ENCODE measurements at places on chromosomes 1 and 21.

GRCh38 chr1:26915204-26915842 is 1.5 kb upstream of the NR0B2 start:
- no peak overlapping the region for H3K4me3 ChIP-seq
- DNase-seq = no peak
- no peak overlapping the region for H3K27ac ChIP-seq
- peaks cover 3% of the 10 kb centered on the region for H3K4me1 ChIP-seq

- H3K4me1 ChIP-seq = peaks cover 22% of the 10 kb centered on the region
- H3K27me3 ChIP-seq = no peaks in the 10 kb centered on the region
- no peak overlapping the region for H3K4me3 ChIP-seq
- no peak overlapping the region for H3K27ac ChIP-seq
These were observed 66.1 kb upstream of the ADAM30 start for GRCh38 chr1:119962296-119962968.

- no peaks in the 10 kb centered on the region for H3K36me3 ChIP-seq
- H3K4me3 ChIP-seq = no peak overlapping the region
- DNase-seq = no peak
- no peaks in the 10 kb centered on the region for H3K4me1 ChIP-seq
These were observed 1524.4 kb upstream of the TPTE start for GRCh38 chr21:8997011-8997440.

GRCh38 chr1:157042846-157043245 is 2.7 kb downstream of the ARHGEF11 start:
- H3K4me1 ChIP-seq = peaks cover 14% of the 10 kb centered on the region
- H3K36me3 ChIP-seq = peaks cover 3% of the 10 kb centered on the region
- no peak overlapping the region for H3K27ac ChIP-seq

GRCh38 chr1:8763888-8764287 is 53.6 kb downstream of the RERE start:
- DNase-seq = no peak
- no peak overlapping the region for H3K27ac ChIP-seq
- no peaks in the 10 kb centered on the region for H3K27me3 ChIP-seq
- peaks cover 5% of the 10 kb centered on the region for H3K36me3 ChIP-seq

DNA sequence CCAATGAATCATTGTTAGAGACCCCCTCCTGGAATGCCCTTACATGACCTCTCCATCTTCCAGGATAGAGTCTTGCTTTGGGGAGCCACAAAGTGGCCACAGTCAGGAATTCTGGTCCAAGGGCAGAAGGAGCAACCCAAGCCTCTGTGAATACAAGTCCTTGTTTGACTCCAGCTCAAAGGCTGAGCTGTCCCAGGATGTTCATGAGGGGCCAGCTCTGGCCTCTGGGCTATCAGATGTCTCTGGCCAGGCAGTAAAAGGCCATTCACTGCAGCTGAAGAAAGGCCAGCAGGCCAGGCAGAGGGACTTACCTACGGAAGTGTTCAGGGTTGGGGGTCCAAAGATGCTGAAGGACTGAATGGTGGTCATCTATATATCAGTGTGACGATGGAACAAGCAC is 98.3 kb upstream of the IPO9 start:
- no peaks in the 10 kb centered on the region for H3K36me3 ChIP-seq
- peaks cover 39% of the 10 kb centered on the region for H3K27me3 ChIP-seq
- H3K4me3 ChIP-seq = no peak overlapping the region
- no peaks in the 10 kb centered on the region for H3K4me1 ChIP-seq
- no peak for DNase-seq
- H3K27ac ChIP-seq = no peak overlapping the region

DNA sequence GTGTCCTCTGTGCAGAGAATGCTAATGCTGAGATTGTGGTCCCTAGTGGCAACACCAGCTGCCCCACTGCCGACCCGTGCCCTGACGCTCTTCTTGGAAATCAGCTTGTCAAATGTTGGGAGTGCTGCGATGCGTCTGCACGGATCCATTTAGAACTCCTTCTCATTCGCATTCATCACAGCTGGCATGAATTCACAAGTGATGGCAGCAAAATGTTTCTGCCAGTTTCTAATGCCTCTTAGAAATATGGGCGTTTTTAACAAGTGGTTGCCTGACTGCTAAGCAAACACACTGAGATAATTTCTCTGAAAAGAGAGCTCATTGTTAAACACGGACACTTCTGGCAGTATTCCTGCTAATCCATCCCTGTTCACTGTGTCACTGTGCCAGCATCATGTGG is 131.9 kb upstream of the KCNJ6 start:
- no peak for DNase-seq
- no peak overlapping the region for H3K27ac ChIP-seq
- no peaks in the 10 kb centered on the region for H3K36me3 ChIP-seq
- H3K27me3 ChIP-seq = peaks cover 3% of the 10 kb centered on the region
- no peaks in the 10 kb centered on the region for H3K4me1 ChIP-seq

DNA sequence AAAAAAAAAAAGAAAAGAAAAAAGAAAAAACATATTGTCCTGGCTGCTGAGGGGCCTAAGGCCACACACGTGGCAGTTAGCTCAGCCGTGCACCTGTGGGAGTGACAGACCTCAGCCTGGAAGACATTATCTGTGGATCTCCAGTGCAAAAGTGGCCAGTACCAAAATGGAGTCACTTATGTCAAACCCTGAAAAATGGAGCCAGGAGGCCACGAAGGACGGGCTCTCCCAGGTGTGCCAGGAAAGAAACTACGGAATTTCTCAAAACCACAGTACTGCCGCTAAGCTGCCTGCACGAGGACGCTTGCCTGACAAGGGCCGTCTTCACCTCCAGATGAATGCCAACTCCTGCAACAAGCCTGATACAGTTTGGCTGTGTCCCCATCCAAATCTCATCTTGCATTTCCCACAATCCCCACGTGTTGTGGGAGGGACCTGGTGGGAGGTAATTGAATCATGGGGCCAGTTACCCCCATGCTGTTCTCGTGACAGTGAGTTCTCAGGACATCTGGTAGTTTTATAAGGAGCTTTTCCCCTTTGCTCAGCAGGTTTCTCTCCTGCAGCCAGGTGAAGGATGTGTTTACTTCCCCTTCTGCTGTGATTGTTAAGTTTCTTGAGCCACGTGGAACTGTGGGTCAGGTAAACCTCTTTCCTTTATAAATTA is 5.3 kb upstream of the MIB2 start:
- peaks cover 38% of the 10 kb centered on the region for H3K4me1 ChIP-seq
- DNase-seq = no peak
- H3K4me3 ChIP-seq = no peak overlapping the region
- H3K27ac ChIP-seq = no peak overlapping the region
- H3K27me3 ChIP-seq = peaks cover 2% of the 10 kb centered on the region

GRCh38 chr1:242398351-242398750 is 126.1 kb downstream of the PLD5 start:
- no peak overlapping the region for H3K4me3 ChIP-seq
- no peak for DNase-seq
- no peak overlapping the region for H3K27ac ChIP-seq
- no peaks in the 10 kb centered on the region for H3K4me1 ChIP-seq

GRCh38 chr21:31248598-31248997 is 95.5 kb downstream of the TIAM1 start:
- H3K4me3 ChIP-seq = no peak overlapping the region
- peaks cover 39% of the 10 kb centered on the region for H3K36me3 ChIP-seq
- no peaks in the 10 kb centered on the region for H3K27me3 ChIP-seq
- no peak for DNase-seq
- no peak overlapping the region for H3K27ac ChIP-seq

DNA sequence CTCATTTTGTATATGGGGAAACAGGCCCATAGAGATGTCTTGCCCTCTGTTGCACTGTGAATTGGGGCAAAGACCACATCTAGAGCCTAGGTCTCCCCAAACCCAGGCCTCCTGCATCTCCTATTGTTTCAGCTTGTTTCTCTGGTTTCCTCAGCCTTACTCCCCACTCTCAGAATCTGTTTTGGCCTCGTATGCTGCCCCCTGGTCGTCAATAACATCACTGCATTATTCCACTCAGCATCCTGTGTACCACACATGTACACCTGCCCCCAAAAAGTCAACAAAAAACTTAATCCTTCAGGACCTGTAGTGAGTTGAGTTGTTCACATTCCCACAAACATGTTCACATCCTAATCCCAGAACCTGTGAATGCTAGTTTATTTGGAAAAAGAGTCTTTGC is 184.8 kb downstream of the BRINP2 start:
- no peak overlapping the region for H3K27ac ChIP-seq
- no peak for DNase-seq
- no peaks in the 10 kb centered on the region for H3K27me3 ChIP-seq
- no peak overlapping the region for H3K4me3 ChIP-seq

- DNase-seq = no peak
- H3K27ac ChIP-seq = peak overlapping the region; percentile 79
- H3K4me1 ChIP-seq = peaks cover 31% of the 10 kb centered on the region
- H3K27me3 ChIP-seq = peaks cover 10% of the 10 kb centered on the region
These were observed 16.7 kb downstream of the COL8A2 start for GRCh38 chr1:36108314-36108713.

DNA sequence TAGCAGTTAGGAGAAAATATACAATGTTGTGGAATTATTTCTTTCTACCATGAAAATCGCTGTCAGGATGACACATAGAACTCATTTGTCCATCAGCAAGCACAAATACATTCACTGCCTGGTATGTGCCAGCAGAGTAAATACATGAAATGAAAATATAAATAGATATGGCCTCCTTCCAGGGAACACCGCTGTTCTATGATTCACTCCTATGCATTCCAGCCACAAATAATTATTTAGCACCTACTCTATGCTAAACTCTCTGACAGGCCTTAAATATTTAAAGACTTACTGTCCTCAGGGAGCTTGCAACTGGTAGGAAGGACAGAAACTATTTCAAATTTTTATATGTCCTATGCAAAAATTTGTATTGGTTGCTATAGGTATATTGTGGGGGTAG is 975.0 kb upstream of the NCAM2 start:
- DNase-seq = no peak
- no peaks in the 10 kb centered on the region for H3K27me3 ChIP-seq
- H3K36me3 ChIP-seq = no peaks in the 10 kb centered on the region
- H3K4me3 ChIP-seq = no peak overlapping the region

- peak; percentile 77 for DNase-seq
- H3K27me3 ChIP-seq = peaks cover 13% of the 10 kb centered on the region
- H3K4me1 ChIP-seq = peaks cover 25% of the 10 kb centered on the region
- H3K4me3 ChIP-seq = no peak overlapping the region
- peak overlapping the region; percentile 47 for H3K27ac ChIP-seq
These were observed 36.7 kb upstream of the THEM4 start for GRCh38 chr1:151945725-151946722.

- no peak overlapping the region for H3K4me3 ChIP-seq
- peaks cover 11% of the 10 kb centered on the region for H3K36me3 ChIP-seq
- no peak overlapping the region for H3K27ac ChIP-seq
- DNase-seq = no peak
These were observed 104.9 kb upstream of the EDN2 start for GRCh38 chr1:41589395-41589794.

- H3K4me1 ChIP-seq = no peaks in the 10 kb centered on the region
- H3K27me3 ChIP-seq = no peaks in the 10 kb centered on the region
- H3K27ac ChIP-seq = no peak overlapping the region
- no peaks in the 10 kb centered on the region for H3K36me3 ChIP-seq
These were observed 272.9 kb downstream of the RWDD3 start for GRCh38 chr1:95506736-95507414.

- no peaks in the 10 kb centered on the region for H3K36me3 ChIP-seq
- no peaks in the 10 kb centered on the region for H3K27me3 ChIP-seq
- H3K27ac ChIP-seq = no peak overlapping the region
- no peaks in the 10 kb centered on the region for H3K4me1 ChIP-seq
These were observed 74.4 kb downstream of the RWDD3 start for GRCh38 chr1:95308276-95309030.

DNA sequence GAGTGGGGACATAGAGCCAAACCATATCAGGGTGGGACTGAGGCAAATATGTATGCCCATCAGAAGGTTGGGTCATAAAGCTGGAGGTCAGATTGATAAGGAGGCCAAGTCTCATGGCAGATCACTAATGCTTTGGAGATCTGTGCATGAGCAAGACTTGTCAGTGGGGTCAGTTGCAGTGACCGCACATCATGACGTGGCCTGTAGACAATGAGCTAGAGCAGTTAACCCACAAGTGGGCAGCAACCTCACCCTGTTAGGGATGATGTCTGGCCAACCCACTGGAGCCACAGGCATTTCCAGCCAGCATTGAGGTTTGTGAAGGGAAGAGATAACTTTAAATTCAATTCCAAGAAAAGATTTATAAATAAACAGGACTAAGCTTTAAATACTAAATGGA is 66.7 kb downstream of the XCL1 start:
- no peak overlapping the region for H3K27ac ChIP-seq
- no peaks in the 10 kb centered on the region for H3K36me3 ChIP-seq
- H3K27me3 ChIP-seq = peaks cover 11% of the 10 kb centered on the region
- H3K4me3 ChIP-seq = no peak overlapping the region
- H3K4me1 ChIP-seq = no peaks in the 10 kb centered on the region

- H3K4me1 ChIP-seq = no peaks in the 10 kb centered on the region
- no peak overlapping the region for H3K27ac ChIP-seq
- peaks cover 59% of the 10 kb centered on the region for H3K27me3 ChIP-seq
- H3K36me3 ChIP-seq = no peaks in the 10 kb centered on the region
- no peak for DNase-seq
These were observed 2.9 kb upstream of the SHCBP1L start for GRCh38 chr1:182955596-182956588.

GRCh38 chr1:70284366-70284765 is 63.2 kb downstream of the SRSF11 start:
- no peaks in the 10 kb centered on the region for H3K27me3 ChIP-seq
- peaks cover 18% of the 10 kb centered on the region for H3K36me3 ChIP-seq
- H3K4me1 ChIP-seq = peaks cover 2% of the 10 kb centered on the region
- no peak overlapping the region for H3K4me3 ChIP-seq

DNA sequence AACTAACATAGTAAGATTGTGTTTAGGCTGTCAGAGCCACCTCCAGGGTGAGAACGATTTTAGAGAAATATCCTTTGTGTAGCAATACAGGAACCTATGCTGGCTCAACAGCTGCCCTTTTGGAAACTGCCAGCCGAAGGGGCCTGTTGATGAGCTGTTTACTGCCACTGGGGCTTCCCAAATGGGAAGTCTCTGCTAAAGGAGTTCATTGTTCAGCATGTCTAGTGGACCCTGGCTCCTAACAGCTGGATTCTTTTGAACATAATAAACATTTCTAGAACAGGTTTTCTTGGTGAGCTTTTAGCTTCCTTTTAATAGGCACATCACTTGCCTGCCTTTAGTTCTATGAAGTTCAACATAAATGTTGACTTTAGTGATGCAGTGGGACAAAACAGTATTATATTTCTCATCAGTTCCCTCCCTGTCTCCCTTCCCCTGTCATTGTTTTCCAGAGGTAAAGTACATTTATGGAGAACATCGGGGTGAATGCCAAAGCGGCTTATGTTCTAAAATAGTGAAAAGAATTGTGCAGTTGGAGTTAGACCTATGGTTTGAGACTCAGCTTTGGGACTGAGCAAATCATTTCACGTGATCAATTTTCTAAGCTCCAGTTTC is 57.4 kb downstream of the UCK2 start:
- no peak for DNase-seq
- no peak overlapping the region for H3K27ac ChIP-seq
- H3K4me3 ChIP-seq = no peak overlapping the region
- H3K4me1 ChIP-seq = peaks cover 6% of the 10 kb centered on the region

DNA sequence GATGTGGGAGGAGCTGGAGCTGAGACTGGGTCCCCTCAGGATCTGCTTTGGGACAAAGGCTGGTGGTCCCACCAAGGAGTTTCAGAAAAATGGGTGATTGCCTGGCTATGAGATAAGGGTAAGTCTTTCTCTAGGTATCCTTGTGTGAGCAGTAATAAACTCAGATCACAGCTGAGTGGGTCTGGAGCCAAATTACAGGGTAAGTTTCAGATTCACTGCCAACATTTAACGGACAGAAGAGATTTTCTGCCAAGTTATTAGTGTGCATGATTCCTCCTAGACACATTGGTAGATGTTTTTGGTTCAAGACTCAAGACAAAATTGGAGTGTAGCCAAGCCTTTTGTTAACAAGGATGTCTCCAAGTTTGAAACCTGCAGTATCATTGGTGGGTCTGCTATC is 7.5 kb downstream of the CD1B start:
- H3K4me3 ChIP-seq = no peak overlapping the region
- H3K4me1 ChIP-seq = no peaks in the 10 kb centered on the region
- H3K27me3 ChIP-seq = no peaks in the 10 kb centered on the region
